Daoy (cell line): ENCODE measurements at places on chromosomes 3 and 15. TPM values are rescaled to one million over a fixed set of nuclear protein-coding genes. Genes with fewer than 3 reads are reported as not detected.

FRMD4B gene
- 1.7 and 1.8 TPM in 2 replicates for total RNA-seq

LAMB2 gene
- 30.2 and 40.1 TPM in 2 replicates for total RNA-seq

KNG1 gene
- total RNA-seq, result not detected in 2 replicates

GMNC gene
- total RNA-seq, result not detected in 2 replicates

- no peak for DNase-seq
Measured at GRCh38 chr15:68429691-68430470, 2.1 kb downstream of the ITGA11 start.

DNA sequence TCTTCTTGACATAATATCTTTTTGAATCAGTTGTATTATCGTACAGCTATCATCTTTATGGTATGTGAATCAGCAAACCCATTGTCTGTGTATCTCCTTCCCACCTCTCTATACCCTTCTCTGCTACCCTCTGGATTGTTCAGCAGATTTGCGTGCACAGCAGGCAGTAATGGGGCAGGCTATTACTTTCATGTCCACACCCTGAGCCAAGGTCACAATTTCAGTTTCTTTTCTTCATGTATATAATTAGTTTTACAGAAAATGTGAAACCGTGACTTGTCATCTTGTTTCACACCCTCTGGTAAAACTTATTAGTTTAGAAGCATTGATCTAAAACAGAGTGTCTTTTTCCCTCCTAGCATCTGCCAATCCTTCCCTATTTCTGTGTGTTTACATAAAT lies 770.4 kb upstream of the SEMA6D start:
- DNase-seq, result no peak

- no peak for DNase-seq
Measured at GRCh38 chr15:101093958-101094357, 157.9 kb downstream of the CHSY1 start.

DNA sequence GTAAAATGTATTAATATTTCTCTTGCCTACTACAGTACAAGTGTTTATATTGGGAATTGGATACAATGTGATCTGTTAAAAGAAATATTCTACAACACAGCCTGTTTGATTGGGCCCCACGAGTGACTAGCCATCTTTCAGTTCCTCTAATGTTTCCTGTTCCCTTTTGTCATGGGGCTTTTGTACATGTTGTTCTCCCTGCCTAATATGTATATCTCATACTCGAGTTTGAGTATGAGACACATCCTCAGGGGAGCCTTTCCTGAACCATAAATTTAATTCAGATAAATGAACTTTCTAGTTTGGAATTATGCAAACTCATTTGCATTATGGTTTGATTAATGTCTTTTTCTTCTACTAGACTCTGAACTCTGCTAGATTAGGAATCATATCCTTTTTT lies 65.5 kb downstream of the MEF2A start:
- no peak for DNase-seq

DNA sequence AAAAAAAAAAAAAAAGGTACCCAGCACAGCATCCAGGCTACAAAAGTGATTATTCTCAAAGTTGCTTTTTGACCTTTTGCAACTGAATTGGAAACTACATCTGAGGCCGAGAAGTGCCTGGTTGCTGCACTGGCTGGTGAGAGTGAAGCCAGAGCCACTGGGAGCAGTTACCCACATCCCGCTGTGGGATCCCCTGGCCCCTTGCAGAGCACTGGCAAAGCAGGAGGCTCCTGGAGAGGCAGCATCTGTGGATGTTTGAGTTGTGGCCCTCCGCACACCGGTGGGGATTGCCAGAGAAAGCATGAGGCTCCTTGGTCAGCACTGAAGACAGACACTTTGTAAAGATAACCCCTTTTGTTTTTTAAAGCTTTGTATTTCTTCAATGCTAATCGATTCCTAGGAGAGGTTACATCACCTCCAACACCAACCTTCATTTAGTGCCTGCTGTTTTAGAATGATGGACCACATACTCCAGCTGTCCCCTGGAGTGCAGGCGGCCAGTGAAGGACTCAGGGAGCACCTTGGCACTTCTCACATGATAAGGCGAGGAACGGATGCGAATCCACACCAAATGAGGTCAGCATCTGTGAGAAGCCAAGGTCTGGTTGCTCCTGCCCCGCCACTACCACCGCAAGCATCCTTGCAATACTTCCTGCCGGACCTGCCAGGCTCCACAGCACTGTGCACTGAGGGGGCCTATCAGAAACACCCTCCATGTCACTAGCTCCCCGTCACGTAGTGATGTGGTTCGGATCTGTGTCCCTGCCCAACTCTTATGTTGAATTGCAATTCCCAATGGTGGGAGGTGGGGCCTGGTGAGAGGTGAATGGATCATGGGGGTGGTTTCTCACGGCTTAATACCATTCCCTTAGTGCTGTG lies 256.5 kb downstream of the GABRB3 start:
- DNase-seq, result no peak

GRCh38 chr3:120596116-120596852 lies at the start of gene NDUFB4:
Gene NDUFB4, plus strand, starts transcription at chr3:120596336. Its CDS starts 24 bp downstream, at chr3:120596360.
- DNase-seq, result peak; percentile 99
